ENCODE measurements at places on chromosomes 4 and X.

DNA sequence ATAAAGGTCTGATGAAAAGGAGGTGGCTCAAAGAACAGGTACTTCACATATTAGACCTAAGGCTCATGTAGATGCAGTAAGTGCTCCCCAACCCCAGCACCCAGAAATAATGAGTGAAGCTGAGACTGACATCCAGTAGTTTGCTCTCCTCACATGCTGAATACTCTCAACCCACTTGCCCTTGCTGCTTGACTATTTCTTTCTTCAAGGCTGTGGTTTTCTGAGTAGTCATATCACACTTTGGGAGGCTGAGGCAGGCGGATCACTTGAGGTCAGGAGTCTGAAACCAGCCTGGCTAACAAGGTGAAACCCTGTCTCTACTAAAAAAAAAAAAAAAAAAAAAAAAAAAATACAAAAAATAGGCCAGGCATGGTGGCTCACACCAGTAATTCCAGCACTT is 51.5 kb upstream of the PRPS1 start:
- no peak for DNase-seq

DNA sequence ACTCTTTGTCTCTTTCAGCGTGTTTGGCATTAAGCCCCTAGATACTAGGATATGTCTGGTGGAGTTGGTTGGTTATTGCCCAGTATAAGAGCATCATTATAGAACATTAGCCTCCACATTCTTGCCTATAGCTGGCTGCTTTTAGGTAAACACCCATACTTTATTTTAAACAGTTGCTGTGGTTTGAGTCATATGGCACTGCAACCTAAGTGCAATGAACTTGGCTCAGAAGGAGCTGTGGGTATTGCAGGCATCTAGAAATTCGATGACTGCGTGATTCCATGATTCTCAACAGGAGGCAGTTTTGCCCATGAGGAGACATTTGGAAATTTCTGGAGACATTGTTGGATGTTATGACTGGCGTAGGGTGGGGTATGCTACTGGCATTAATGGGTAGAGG is 49.5 kb downstream of the DCLK2 start:
- DNase-seq: no peak

DNA sequence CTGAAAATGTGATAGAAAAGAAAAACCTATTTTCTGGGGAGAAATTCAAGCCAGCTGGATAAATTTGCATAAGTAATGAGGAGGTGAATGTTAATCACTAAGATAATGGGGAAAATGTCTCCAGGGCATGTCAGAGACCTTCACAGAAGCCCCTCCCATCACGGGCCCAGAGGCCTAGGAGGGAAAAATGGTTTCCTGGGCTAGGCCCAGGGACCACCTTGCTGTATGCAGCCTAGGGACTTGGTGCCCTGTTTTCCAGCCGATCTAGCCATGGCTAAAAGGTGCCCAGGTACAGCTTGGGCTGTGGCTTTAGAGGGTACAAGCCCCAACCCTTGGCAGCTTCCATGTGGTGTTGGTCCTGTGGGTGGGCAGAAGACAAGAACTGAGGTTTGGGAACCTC is 46.6 kb upstream of the TRPC5OS start:
- no peak for DNase-seq

GRCh38 chr4:20305976-20306375 is 54.3 kb downstream of the SLIT2 start:
- DNase-seq: no peak

GRCh38 chrX:140502491-140503237 is 2.2 kb downstream of the SOX3 start:
- DNase-seq: no peak

DNA sequence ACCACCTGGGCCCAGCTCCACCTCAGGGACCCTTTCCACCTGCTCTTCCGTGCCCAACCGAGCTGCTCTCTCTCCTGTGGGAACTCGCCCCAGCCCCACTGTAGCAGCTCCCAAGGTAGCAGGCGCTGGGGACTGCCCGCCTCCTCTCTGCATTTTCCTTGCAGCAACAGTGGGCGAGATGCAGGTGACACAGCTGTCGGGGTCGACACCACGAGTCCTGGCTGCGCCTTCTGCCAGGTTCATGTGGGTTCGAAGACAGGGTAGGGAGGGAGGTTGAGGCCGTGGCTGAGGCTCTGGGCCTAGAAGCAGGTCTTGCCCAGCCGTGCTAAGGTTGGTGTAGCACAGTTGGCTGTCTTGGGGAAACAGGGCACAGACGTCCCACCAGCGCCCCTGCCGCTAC is 245.2 kb upstream of the FSTL5 start:
- no peak for DNase-seq

DNA sequence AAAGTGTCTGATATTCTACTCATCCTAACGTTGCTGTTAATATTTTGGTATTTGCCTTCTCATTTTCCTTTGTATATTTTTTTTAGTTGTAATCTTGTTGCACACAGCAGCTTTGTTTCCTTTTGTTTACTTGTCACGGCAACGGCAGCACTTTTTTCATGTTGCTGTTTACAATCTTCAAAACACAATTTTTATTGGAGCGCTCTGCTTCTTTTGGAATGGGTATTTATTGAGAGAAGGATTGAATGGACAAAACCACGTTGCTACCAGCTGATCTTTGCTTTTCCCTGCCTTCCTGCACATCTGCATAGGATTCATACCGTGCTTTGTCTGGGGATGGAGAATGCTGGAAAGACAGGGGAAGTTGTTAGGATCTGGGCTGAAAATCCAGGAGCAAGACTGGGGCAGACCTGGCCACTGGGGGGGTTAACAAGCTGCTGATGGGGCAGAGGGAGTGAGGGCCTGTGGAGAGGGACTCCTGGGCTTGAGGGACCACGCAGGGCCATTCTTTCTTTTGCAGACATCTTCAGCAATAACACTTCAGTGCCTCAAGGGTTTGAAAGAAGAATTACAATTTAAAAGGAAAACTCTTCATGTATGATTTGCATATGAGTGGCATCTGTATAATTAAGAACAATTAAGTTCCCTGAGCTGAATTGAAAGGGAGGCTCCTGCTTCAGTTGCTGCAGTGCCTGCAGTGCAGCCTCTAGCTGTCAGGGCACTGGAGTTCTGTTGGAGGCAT is 69.8 kb downstream of the TMEM131L start:
- DNase-seq: no peak

DNA sequence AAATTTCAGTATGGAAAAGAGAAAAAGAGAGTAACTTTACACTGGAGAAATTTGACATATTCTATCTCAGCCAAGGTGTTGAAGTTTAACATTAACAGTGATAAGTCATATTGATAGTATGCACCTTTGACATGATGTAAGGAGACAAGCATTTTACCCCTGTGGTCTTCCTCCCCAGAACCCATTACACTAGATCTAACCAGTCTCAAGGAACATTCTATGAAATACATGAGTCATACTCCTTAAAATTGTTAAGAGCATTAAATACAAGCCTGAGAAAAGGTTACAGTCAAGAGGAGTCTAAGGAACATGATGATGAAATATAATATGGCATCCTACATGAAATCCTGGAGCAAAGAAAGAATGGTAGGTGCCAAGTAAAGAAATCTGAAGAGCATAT is 1151.3 kb upstream of the IGFBP7 start:
- no peak for DNase-seq

DNA sequence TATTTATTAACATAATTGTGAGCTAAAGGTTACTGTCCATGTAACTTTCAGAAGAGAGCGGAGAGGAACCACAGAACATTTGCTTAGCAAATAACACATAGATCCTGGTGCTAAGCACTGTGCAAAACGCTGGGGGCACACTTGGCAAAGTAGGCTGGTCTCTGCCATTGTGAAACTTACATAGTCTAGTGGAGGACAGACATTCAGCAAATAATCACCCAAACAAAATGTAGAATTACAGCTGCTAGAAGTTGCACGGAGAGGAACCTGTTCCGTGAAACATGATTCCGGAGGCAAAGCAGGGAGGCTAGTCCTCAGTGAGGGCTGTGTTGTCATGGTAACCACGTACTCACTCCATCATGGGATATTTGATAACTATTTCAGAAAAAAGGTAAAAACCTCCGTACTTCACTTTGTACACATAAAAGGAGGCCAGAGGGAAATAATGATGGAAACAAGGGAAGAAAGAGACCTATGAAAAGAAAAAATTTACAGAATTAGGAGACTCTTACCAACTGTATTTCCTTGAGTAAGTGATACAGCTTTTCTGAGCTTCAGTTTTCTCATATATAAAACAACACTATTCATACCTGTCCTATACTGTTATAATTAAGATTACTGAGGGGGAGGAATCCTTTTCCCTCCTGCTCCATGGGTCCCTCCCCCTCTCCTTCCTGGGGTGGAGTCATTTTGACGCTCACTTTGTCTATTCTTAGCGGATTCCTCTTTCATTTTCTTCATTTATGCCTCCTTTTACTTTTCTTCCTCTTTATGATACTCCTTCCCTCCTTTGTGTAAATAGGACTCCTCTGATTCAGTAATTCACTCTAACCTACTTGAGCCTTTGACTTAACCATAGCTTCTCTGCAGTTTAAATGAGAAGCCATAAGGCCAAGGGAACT is 825 bp upstream of the RASGEF1B start:
- DNase-seq: no peak

GRCh38 chr4:150070464-150071170 is 7.6 kb upstream of the DCLK2 start:
- DNase-seq: no peak

DNA sequence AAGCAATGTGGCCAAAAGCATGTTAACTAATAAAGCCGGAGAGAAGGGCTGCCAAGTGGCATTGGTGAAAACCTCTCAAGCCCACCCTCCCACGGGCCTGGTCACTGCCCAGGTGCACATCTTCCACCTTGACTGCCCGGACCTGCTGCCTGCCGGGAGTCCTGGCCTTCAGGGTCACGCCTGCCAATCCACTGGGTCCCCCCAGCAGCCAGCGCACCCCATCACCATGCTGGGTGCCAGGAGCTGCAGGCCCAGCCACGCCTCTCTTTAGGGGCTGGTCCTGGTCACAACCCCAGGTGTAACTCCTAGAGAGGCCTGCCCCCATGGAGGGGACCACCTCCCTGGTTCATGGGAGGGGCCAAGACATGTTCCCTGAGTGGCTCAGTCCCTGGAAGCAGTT is 66.4 kb downstream of the PSAPL1 start:
- DNase-seq: no peak

GRCh38 chr4:123673971-123674370 is 277.4 kb downstream of the SPRY1 start:
- no peak for DNase-seq

DNA sequence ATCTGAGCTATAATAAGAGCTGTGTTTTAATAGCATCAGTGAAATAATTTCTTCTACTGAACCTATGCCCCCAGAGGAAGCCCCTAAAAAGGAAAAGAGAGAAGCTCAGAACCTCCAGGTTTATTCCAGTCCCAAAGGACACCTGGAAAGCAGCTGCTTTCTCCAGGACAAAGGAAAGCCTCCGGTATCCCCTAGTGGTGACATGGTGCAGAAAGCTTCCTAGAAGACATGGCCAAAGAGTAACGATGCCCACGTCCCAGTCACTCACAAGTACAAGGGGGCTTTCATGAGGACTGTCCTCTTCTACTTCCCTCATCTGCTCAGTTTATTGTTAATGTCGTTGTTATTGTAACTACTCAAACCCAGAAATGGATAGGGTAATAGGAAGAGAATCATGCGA is 343.9 kb downstream of the UNC5C start:
- DNase-seq: no peak

GRCh38 chr4:173051716-173052115 is 116.9 kb upstream of the GALNT7 start:
- no peak for DNase-seq

DNA sequence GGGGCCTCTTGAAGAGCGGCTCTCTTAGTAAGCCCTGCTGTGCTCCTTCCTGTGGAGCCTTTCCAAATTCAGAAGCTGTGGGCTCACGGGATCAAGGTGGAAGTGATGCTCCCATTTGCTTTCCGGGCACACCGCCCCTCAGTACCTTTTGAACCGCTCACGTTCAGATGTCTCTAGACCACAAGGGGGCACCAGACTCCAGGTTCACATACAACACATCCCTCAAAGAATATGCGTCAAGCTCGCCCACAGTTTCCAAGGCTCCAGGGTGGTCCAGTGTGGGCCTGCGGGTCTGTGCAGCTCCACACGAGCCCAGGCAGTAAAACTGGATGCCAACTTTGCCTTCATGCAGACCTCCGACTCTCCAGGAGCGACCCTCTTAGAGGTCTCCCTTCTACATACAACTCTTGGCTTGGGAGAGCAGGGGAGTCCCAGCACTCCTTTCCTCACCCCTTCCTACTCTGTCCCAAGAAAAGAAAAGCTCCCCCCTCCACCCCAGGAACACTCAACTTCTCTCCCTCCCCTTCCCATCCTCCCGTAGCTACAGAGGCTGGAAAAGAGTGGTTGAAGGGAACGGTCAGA is 11.0 kb downstream of the SUPT20HL1 start:
- DNase-seq: peak; percentile 2

DNA sequence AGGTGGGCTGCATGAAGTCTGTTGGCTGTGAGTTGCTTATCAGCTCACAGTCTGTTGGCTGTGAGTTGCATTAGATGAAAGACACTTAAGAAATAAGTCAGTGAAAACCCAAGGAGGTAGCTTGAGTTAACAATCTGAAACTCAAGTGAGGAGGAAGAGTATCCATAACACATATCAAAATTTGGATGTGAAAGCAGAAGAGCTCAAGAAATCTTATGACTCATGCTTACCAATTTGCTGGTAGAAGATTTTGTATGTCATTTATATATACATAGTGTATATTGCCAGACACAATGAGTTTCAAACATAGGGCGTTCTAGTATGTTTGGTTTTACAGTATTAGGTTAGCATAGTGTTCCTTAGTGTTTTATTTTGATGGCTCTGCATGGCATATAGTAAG is 107.4 kb downstream of the DDIT4L start:
- DNase-seq: no peak

DNA sequence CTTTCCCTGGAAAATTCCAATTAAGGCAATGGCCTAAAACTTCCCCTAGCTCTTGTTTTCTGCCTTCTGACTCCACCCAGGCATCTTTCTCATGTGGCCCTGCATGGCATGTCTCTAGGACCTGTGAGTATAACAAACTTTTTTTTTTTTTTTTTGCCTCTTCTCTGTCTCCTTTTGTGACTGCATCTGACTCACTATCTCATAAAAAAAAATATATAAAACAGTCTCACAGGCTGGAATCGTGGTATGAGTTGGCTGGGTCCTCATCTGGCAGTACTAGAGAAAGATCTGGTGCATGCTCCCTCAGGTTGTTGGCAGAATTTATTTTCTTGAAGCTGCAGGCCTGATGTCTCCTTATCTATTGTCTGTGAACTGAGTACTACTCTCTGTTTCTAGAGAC is 313.9 kb downstream of the TECRL start:
- DNase-seq: no peak

DNA sequence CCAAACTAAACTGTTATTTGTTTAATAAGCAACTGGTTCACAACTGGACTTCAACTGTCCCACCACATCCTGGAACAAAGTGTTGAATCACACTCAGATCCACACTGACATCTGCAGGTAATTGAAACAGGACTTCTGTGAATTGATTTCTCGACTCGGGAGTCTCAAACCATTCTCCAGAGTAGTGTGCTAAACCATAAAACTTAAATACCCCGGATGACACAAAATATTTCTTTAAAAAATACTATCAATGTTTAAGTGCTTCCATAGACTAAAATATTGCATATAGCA is 95.4 kb upstream of the PLAC1 start:
- no peak for DNase-seq

GRCh38 chr4:164169591-164169990 is 584.3 kb upstream of the SMIM31 start:
- DNase-seq: no peak

GRCh38 chrX:117978402-117978801 is 138.2 kb downstream of the KLHL13 start:
- DNase-seq: no peak

- DNase-seq: no peak
These were observed 2468.6 kb downstream of the PCDH7 start for GRCh38 chr4:33188733-33189132.

- DNase-seq: no peak
These were observed 48.6 kb upstream of the DCX start for GRCh38 chrX:111460607-111461006.

- DNase-seq: no peak
These were observed 52.9 kb downstream of the SUPT20HL2 start for GRCh38 chrX:24260842-24261550.
